ENCODE measurements at places on chromosomes 12 and 14.

DNA sequence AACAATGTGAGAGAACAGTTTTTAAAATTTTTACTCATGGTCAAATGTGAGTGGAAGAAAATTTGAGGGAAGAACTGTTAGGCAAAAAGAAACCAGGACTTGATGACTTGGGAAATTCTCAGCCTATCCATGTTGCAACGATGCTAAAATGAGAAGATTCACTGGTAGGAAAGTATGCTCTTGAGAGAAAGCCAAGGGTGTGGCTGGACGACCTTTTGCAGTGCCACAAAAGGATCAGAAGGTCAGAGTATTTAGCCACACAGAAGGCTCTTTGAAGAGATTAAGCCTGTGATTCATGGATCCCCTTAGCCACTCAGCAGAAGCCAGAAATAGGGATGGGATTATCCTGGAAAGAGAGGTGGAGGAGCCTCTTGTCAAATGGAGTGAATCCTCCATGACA is 336.8 kb downstream of the LRIG3 start:
- no peak for DNase-seq

DNA sequence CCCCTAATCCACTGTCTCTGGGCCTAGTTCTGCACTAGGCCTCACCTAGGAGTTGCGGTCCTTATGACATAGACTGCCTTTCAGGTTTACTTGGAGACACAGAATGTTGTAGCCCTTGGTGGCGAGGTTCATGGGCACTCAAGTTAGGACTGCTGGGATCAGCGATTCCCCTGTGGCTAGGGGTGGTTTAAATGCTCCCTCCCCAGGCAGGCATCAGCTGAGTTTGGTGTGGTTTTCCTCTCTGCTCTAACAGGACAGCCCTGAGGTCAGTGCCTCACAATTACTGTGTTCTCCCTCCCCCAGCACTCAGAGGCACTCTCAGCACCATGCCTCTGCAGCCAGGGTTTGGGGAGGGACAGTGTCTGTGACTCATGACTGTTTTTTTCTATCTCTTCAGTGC is 22.2 kb upstream of the RDH16 start:
- no peak for DNase-seq

GRCh38 chr12:57737467-57738460 is 778 bp downstream of the AGAP2 start:
- DNase-seq, result no peak

DNA sequence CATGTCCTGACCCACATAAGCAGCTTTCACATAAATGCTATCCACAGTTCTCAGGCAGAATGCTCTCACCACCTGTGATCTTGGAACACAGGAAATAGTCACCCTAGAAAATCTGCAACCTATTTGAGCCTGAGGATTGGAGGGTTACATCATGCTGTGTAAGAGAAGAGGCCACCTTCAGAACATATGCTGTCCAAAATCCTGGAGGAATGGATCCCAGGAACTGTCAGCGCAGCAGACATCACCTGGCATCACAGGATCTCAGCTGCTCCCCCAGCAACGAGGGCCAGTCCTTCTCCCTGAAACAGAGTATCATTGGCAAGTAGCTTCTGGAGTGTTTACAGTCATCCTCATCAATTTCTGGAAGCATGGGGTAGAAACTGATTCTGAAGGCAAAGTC is 63.2 kb upstream of the LTA4H start:
- DNase-seq, result no peak

DNA sequence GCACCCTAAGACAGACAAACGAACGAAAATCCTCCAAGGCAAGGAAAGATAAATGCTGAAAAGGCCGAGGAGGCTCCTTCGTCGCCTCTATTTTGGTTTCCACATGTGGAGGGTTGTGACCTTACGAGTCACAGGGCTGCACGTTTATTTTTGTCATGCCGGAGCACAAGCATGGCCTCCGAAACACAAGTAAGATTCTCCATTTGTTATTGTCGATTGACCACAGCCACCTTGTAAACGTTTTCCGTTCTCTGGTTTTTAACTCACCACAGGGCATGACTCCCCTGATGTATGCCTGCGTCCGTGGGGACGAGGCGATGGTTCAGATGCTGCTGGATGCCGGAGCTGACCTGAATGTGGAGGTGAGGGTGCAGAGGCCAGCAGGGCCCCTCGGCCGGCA is 73.1 kb upstream of the PWP1 start:
- no peak for DNase-seq

- DNase-seq, result no peak
Observed at GRCh38 chr14:72535485-72535884, 358.4 kb downstream of the DPF3 start.

GRCh38 chr12:43336962-43337555 is 214.9 kb downstream of the ADAMTS20 start:
- DNase-seq, result peak; percentile 17

Data from RCC 7860 (cell line).